Activated B cell treated with CpG ODN at 0.5 μM for 24 hours (primary cell): ENCODE measurements at places on chromosomes 3 and 15. TPM values are rescaled to one million over a fixed set of nuclear protein-coding genes. Genes with fewer than 3 reads are reported as not detected.

CSTA gene
- total RNA-seq: not detected in 2 replicates

RETNLB gene
- total RNA-seq: not detected in 2 replicates

GABRR3 gene
- not detected in 2 replicates for total RNA-seq

GOLGA8K gene
- 0.33 and 0.93 TPM in 2 replicates for total RNA-seq

CCDC32 gene
- total RNA-seq: 64.0 and 66.3 TPM in 2 replicates

EIF2A gene
- 105 and 109 TPM in 2 replicates for total RNA-seq

ITPKA gene
- 0.18 TPM in 1 of 2 replicates, not detected in the other for total RNA-seq

DNA sequence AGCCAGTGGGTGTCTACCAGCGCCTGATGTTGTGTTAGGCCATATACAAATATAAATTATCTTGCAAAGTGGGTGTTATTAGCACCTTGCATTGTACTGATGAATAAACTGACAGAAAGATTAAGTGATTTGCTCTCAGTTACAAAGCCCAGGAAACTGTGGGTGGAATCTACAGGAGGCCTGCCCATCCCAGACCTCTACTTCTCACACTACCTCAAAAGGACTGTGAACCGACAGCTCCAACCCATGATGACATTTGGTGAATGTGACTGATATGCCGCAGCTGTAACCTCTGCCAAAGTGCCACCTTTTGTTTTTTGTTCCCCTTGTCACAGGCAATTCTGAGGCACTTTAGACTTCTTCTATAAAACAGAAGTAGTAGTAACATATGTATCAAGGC, 43.7 kb upstream of the KCNMB2 start:
- no peak for DNase-seq

- no peak for DNase-seq
Observed at GRCh38 chr3:10280571-10280970, 12.2 kb downstream of the GHRL start.

DNA sequence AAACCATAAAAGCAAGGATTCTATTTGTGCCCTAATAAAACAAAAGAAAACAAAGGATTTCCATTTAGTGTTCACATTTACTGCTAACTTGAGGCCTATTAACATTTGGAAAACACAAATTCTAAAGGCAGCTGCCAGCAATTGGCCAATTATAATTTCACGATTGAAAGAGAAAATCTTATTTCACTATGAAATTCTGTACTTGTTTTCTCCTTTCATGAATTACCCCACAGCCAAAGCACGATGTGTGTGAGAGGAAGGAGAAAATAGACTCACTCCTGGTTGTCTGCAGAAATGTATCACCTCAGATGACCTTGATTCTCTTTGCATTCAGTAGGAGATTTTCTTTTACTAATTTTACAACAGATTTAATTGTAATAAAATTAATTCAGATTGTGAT, 242.8 kb upstream of the GBE1 start:
- no peak for DNase-seq

DNA sequence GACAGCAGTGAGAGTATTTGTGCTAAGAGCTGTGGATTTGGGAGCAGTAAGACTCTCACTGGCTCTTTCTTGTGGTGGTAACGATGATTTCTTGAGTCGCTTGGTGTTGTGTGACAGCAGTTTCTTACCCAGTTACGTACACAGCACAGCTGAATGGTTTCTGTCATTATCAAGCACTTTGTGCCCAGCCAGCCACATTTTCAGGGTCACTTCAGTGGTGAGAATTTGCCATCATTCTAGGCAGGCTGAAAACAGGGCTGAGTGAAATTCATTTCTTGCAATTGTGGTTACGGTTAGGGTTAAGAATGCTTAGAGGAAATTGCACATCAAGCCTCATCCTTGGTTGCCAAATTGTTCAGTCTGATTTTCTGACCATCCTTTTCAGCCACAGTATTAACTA, 130.1 kb downstream of the RYR3 start:
- DNase-seq: no peak

- no peak for DNase-seq
Observed at GRCh38 chr3:76138921-76139320, 353.6 kb upstream of the ZNF717 start.

GRCh38 chr3:41155834-41156233, 43.5 kb upstream of the CTNNB1 start:
- no peak for DNase-seq

- no peak for DNase-seq
Observed at GRCh38 chr3:122991236-122991985, 36.2 kb downstream of the SEMA5B start.

- no peak for DNase-seq
Observed at GRCh38 chr3:135199137-135199536, 404.1 kb downstream of the EPHB1 start.

- no peak for DNase-seq
Observed at GRCh38 chr15:65087411-65087810, 10.9 kb downstream of the KBTBD13 start.

GRCh38 chr15:90104551-90104950, 2.3 kb upstream of the IDH2 start:
- DNase-seq: no peak

- DNase-seq: no peak
Observed at GRCh38 chr3:122691195-122691594, 10.6 kb downstream of the PARP14 start.

GRCh38 chr15:78109156-78109555, 16.8 kb downstream of the SH2D7 start:
- DNase-seq: no peak

DNA sequence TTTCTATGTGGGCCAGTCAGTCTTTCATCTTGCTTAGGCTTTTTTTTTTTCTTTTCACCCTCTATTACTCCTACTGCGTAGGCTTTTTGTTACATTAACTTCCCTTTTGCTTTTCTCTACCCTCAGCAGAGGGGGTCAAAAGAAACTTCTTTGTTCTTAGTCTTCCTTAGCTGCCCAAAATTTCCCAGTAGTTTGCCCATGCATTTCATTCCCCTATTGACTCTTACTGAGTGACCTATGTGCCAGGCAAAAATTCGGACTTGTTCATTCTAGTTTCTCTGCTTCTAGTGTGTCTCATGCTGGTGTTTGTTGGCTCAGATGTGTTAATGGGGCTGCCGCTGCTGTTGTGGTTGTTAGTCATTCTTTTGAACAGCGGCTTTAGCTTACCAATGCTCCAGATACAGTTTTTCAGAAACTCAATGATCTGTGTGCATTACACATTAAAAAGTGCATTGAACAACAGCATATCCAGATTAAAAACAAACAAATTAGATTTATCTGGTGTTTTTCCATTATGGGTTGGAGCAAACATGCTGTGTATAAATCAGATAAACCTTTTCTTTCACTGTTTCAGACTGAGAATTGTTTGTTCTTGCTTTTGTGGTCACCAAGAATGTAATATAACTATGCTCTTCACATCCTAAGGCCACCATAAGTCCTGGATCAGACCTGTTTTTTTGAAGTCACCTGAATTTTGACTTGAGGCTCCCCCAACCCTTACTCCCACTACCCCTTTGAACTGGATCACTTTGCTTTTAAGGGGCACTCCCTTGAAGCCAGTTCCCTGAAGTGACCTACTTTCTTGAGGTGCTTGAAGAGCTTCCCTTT, 43.1 kb downstream of the PDE8A start:
- no peak for DNase-seq

GRCh38 chr15:69540622-69541021, 88.0 kb downstream of the RPLP1 start:
- DNase-seq: no peak

- no peak for DNase-seq
Observed at GRCh38 chr15:95669146-95669922, 661.2 kb upstream of the NR2F2 start.

DNA sequence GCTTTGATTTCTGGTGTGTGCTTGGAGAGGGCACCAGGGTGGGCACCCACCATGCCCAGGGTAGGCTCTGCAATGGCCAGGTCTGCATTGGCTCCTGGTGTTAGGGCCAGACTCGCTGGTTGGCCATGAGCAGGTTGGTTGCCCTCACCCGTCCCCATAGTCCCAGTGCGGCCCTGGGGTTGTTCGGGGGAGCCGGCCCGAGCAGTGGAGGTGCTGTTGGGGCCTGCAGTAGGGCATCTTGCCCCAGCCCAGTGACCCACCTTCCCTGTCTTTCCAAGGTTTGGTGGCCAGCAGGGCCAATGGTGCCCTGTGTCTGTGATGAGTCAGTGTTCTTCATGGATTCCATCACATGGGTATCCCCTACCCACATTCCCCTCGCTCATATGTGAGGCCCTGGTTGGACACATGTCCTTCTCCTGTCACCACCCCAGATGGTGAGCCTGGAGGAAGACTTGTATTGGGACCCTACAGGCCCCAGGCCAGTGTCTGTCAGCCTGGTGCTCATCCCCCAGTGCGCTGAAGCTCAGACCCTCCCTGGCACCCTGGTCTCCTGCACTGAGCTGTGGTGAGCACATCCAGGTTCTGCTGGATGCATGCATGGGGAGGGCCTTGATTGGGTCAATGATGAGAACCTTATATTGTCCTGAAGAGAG, 190.1 kb downstream of the UBE3A start:
- no peak for DNase-seq

GRCh38 chr3:80929576-80929975, 831.9 kb downstream of the GBE1 start:
- no peak for DNase-seq

- DNase-seq: no peak
Observed at GRCh38 chr15:101256757-101257156, 4.9 kb upstream of the CHSY1 start.

GRCh38 chr3:39269528-39269927, 10.3 kb downstream of the CX3CR1 start:
- no peak for DNase-seq
